Stimulated activated CD8-positive, alpha-beta memory T cell treated with anti-CD3 and anti-CD28 coated beads, Interleukin-2, amount 100 ng/mL, for 1 hour (primary cell): ENCODE measurements at places on chromosomes 7 and 10.

DNA sequence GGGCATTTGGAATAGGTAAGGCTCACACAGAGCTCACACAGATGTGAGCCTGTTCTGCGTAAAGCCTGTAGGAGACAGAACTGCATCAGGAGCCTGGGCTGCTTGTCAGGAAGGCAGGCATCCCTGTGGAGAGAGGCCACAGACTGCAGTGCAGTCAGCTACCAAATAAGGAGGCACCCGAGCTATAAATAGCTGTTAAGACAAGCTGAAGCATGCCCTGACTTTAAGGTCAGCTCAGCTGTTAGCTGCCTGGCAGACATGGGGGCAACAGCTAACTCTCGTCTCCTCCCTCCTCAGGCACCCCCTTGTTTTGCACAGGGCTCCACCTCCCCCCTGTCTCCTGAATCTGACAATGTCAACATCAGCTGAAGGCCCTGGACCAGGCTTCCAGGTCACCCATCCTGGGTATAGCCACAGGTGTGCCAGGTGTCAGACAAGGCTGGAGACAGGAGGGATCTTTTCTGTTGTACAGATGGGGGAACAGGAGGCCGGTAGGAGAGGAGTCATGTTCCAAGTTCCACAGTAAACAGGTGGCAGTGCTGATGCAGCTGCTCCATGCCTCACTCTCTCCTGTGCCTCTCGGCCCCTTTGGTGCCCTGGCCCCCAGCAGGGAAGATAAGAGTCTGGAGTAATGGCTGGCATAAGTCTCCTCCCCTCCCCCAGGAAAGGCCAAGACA lies 27.6 kb upstream of the MKRN1 start:
- no peak for DNase-seq

GRCh38 chr10:60413306-60414012 lies 23.8 kb upstream of the ANK3 start:
- no peak for DNase-seq

DNA sequence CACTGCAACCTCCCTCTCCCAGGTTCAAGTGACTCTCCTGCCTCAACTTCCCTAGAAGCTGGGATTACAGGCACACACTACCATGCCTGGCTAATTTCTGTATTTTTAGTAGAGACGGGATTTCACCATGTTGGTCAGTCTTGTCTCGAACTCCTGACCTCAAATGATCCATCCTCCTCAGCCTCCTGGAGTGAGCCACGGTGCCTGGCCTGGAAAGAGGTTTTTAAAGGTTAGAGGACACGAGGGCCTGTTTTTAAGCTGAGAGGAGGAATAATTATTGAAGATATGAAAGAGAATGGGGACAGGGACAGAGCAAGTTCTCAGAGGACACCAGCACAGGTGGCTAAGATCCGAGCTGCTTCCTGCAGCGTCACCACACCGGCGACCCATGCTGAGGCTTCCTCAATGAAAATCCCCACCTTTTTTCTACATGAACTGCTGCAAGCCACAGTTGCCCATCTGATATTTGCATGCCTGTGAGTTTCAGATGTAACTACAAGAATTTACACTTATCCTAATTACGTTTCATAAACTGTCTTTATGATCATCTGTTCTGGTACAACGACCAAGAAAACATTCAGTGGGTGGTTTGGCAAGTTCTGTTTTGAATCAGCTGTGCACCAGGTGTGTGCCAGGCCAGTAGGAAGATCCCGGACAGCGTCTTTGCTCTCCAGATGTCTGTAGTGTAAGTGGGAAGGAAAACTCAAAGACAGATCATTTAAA lies 76.0 kb downstream of the HIP1 start:
- no peak for DNase-seq

DNA sequence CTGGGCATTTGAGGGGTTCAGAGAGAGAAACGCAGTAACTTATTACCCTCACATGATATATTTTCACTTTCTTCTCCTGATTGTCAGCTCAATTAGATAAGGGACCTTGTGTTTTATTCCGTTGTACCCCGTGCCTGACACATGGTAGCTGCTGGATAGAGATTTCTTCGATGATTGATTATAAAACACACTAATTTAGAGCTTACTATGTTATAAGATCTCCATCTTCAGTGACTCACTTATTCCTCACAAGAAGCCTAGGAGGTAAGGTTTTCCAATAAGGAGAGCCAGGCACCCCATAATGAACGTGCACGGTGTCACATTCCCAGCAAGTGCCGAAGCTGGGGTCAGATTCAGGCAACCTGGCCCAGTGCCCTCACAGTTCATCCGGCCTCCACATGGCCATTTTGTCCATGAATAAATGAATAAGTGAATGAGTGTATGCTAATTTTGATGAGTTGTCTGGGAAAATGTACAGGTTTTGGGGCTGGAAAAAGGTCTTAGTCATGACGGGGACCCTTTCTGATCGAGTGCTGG lies 138.1 kb upstream of the CDCA7L start:
- DNase-seq: no peak

GRCh38 chr10:104680467-104681401 lies 39.6 kb downstream of the SORCS3 start:
- DNase-seq: no peak

DNA sequence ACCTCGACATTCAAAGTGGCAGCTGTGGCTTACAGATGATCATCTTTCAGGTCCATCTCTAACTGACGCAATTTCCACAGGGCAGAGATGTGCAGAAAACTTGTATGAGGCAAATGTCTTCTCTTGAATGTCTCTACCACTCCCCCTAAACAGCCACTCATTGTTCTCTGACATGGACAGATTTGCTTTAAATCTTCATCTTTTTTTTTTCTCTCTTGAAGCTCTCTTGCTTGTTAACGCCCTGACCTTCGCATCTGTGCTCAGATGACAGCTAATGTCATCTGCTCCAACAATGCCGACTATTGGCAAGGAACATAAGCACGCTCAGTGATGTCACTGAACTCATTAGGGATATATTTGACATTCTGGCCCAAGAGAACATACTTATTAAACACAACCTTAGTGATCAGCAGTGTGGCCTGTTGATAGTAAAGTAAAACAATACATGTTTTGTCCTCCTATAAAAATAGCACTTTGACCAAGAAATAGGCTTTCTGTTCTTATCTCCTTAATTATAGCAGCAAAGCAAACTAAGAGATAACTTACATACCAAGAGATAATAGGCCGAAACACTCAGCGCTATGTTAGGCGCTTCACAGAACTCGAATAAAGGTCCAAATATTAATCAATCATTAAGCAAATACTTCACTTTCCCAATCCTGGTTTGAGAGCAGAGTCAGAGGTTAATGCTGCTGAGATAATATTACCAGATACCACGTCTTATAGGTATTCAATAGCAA lies 583.5 kb downstream of the PARD3 start:
- DNase-seq: no peak

- no peak for DNase-seq
These were observed 19.8 kb upstream of the ST7 start for GRCh38 chr7:116933465-116933864.

- DNase-seq: no peak
These were observed 58.8 kb downstream of the FIGNL1 start for GRCh38 chr7:50391386-50391785.

DNA sequence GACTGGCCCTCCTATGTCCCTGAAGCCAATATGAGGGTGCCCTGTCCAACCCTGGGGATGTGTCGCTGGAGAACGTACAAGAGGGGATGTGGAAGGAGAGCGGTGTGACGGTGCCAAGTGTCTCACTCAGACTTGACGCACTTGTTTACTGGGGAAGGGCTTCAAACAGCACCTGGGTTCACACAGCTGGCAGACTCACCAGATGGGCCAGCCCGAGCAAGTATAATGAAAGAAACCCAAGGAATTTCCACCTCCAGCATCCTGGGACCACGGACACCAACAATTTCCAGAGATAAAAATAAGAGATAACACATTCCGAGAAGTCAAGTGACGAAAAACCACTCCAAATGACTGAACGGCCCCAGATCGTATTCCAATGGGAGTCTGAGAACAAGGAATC lies 5.3 kb downstream of the ATP5MF start:
- DNase-seq: no peak

- DNase-seq: no peak
These were observed 45.0 kb upstream of the ANLN start for GRCh38 chr7:36344622-36345021.

GRCh38 chr10:31908157-31908556 lies 20.5 kb downstream of the ARHGAP12 start:
- no peak for DNase-seq

GRCh38 chr7:41977661-41978060 lies 259.3 kb downstream of the GLI3 start:
- no peak for DNase-seq

GRCh38 chr7:155580367-155580766 lies 34.0 kb upstream of the CNPY1 start:
- no peak for DNase-seq

DNA sequence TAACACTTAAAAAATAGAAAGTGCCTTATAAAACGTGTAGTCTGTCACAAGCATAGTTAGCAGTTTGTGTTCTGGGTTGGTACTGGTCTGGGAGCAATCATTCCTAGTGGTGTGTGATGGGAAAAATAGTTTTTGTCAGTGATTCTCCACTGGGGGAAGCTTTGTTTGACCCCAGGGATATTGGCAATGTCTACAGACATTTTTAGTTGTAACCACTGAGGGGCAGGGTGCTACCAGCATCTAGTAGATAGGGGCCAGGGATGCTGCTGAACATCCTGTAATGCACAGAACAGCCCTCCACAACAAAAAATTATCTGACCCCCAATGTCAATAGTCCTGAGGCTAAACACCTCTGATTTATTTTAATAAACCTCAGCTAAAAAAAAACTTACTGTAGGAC lies 51.6 kb upstream of the CREB5 start:
- no peak for DNase-seq

- no peak for DNase-seq
These were observed 25.9 kb downstream of the TIMM23 start for GRCh38 chr10:45997994-45998763.

- DNase-seq: no peak
These were observed 31.4 kb upstream of the FRMD4A start for GRCh38 chr10:14362104-14362503.

- no peak for DNase-seq
These were observed 9.5 kb upstream of the TLX1 start for GRCh38 chr10:101121654-101122031.

DNA sequence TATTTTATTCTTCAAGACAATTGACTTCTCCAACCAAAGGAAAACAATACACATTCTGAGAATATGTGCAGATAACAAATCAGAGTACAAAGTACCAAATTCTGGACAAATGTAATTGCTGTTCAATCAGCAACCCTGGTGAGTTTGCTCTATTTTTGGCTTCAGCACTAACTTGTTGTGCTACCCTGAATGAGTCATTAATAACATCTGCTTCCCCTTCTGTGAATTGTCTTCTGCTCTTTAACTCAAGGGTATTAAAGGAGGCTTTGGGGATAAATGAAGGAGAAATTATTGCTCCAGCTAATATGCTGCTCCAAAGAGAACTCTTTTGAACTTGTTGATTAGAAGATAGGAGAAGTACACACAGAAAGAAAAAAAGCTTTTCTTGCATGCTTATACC lies 459.3 kb downstream of the HTR7 start:
- DNase-seq: no peak

DNA sequence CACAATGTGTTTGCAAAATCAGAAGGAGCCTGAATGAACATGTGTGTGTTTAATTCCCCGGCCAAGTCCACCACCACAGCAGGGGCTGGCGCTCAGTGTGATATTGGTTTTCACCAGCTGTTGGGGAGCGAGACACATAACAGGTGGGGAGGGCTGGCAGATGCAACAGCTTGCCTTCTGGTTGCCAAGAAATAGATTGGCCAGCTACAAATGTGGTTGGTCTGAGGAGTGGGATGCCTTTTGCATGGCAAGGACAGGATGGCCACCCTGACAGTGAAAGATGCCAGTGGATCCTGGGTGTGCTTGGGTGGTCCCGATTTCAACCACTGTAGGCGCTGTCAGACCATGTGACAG lies 292.5 kb upstream of the FZD8 start:
- no peak for DNase-seq

DNA sequence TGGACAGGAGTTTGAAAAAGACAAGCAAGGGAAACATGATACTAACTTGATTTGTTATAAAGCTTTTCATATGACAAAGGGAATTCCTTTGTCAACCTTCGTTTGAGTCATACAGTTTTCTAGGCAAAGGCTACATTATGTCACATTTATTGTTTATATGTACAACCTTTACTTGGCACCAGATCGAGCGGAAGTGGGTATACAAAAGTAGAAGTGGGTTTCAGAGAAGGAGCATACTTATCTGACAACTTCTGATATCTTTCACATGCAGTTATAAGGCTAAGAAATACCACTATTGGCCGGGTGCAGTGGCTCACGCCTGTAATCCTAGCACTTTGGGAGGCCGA lies 11.0 kb downstream of the STMP1 start:
- DNase-seq: no peak

GRCh38 chr7:116970238-116970910 lies 17.1 kb downstream of the ST7 start:
- no peak for DNase-seq

- DNase-seq: no peak
These were observed 43.4 kb downstream of the GRK5 start for GRCh38 chr10:119250641-119251314.

DNA sequence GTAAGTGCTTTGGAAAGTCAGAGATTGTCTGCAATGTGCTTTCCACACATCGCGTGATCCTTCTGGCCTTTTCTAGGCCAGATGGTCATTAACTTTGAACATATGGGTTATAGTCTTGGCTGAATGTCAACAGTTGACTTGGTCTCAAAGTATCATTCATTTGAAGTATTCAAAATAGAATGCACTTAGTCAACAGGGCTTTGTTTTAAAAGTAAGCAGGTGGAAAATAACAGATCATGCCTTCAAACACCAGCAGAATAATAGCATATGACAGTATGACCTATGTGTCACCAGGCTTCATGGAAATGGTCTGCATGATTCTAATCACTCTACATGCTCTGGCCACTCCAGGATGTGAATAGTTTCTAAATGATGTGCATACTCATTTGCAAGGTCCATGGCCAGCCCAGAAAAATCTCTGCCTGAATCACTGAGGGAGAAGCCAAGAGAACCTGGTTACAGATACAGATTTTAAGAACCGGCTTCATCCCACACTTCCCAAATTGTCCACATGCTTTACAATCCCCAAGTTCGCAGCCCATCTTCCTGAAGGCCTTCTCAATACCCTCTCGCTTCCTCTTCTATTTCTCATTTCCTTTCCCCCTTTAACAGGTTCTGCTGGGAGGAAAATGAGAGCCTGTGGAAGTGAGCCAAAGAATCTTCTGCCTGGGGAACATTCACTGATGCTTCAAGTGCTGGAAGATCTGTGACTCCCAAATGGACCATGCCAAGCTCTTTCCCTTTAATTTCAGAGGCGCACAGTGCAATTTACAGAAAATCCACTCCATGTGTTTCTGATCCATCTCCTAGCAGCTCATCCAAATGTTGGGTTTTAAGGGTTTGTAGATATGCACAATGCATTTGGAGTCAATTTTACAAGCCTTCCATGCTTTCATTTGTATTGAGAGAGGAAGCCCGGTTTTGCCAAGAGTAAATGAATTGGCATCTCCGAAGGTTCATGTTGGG lies 122.8 kb upstream of the GDF10 start:
- DNase-seq: no peak

- no peak for DNase-seq
These were observed 51.7 kb downstream of the PLEKHA8 start for GRCh38 chr7:30079880-30080279.

GRCh38 chr10:60573336-60573735 lies 183.7 kb upstream of the ANK3 start:
- DNase-seq: no peak
